Stimulated activated CD4-positive, alpha-beta T cell treated with anti-CD3 and anti-CD28 coated beads, TNF-alpha, amount 100 ng/mL, for 4 hours (primary cell): ENCODE measurements at places on chromosomes 5 and 9.

DNA sequence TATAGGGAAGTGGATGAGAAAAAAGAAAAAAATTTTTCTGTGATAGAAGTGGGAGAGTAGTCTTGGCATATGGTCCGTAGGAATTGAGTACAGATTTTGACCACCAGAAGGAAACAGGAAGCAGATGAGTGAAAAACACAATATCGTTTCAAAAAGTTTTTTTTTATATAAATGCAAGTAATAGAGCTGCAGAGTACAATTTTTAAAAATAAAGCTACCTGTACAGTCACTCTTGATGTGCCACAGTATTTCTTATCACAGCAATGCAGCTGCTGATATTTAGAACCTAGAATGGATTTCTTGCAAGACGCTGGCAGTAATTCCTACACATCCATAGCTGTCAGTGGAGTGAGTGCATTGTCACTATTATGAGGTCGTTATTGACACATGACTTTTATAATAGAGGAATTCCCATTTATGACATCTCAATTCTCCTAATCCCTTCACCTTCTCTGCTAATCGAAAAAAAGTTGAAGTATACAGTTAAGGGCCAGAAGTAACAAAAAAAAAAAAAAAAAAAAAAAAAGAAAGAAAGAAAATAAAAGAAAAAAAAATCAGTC lies 477.7 kb downstream of the TAF11L14 start:
- no peak for DNase-seq

- DNase-seq = no peak
These were observed 374.1 kb downstream of the ELAVL2 start for GRCh38 chr9:23451802-23452418.

DNA sequence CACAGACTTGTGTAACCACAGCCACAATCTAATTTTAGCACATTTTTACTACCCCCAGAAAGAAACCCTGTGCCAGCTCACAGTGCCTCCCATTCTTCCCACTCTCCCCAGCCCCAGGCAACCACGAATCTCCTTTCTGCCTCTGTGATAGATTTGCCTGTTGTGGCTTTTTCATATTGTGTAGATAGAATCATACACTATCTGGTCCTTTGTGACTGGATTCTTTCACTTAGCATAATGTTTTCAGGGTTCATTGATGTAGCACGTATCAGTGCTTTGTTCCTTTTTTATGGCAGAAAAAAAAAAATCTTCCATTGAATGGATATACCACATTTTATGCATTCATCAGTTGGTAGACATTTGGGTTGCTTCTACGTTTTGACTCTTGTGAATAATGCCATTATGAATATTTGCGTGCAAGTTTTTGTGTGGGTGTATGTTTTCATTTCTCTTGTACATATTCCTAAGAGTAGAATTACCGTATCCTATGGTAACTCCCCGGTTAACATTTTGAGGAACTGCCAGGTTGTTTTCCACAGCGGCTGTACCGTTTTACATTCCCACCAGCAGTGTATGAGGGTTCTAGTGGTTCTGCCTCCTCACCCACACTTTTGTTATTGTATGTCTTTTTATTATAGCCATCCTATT lies 64.5 kb downstream of the RCL1 start:
- no peak for DNase-seq

GRCh38 chr9:127680226-127680625 lies 26.6 kb upstream of the CFAP157 start:
- no peak for DNase-seq

DNA sequence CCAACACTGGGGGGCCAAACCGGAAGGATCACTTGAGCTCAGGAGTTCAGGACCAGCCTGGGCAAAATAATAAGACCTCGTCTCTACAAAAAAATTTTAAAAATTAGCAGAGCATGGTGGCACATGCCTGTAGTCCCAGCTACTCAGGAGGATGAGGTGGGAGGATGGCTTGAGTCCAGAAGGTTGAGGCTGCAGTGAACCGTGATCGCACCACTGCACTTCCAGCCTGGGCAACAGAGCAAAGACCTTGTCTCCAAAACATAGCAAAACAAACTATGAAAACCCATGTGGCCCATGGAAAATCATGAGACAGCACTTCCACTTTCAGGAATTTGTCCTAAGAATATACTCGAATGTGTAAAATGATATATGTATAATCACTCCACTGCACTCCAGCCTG lies 6.1 kb downstream of the SETX start:
- no peak for DNase-seq
